ENCODE measurements at places on chromosomes 1 and 21. TPM values are rescaled to one million over a fixed set of nuclear protein-coding genes. Genes with fewer than 3 reads are reported as not detected.

The OR6N1 gene
- total RNA-seq, result not detected

The CYB5RL gene
- total RNA-seq, result 15.1 TPM

The PRAMEF10 gene
- not detected for total RNA-seq

The TCHH gene
- 0.07 TPM for total RNA-seq

The BCAR3 gene
- total RNA-seq, result 8.3 TPM

The GBP2 gene
- not detected for total RNA-seq

The HUNK gene
- total RNA-seq, result 16.7 TPM

- DNase-seq, result no peak
These were observed 40.8 kb upstream of the KCTD3 start for GRCh38 chr1:215526147-215526845.

- no peak for DNase-seq
These were observed 39.1 kb upstream of the KIF21B start for GRCh38 chr1:201062511-201063091.

DNA sequence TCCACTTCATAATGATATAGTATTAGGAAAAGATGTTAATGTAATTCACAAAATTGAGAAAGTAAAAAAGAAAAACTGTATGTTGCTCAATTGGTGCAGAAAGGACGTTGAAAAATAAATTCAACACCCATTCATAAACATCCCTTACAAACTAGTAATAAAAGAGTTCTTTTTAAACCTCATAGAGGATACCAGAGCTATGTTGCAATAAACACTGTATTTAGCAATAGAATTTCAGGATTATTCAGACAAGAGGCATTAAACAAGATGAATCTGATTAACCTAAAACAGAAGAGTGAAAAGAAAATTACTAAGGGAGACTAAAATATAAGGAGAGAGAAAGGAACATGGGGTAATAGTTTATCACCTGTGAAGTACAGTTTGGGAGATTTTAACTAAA lies 154.8 kb downstream of the NTPCR start:
- DNase-seq, result no peak

- no peak for DNase-seq
These were observed 4.3 kb upstream of the CBR1 start for GRCh38 chr21:36065497-36066036.

DNA sequence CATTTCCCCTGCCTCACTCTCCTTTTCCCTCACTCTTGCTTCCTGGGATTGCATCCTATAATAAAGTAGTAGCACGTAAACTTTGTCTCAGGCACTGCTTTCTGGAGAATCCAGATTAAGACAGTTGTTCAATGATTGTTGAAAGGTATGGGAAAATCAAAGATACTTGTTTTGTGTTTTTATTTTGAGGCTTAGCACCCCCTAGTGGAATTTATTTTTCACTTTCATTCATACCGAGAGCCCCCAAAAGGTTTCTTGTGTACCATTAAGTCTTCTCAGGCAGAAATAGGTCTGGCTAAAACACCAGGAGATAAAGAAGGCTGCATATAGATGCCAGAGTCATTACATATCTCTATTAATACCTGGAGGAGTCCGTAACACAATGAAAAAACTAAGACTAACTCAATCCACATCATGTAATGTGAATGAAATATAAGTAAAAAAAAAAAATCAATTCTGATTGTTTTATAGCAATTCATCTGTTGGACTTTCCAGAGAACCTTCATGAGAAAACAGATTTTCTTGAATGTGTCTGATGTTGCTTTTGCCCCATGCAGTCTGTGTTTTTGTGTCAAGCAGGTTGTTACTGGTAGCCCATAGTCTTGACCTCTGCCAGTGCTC lies 103.5 kb downstream of the RPE65 start:
- no peak for DNase-seq

GRCh38 chr1:16124377-16125087 lies 31.3 kb downstream of the EPHA2 start:
- no peak for DNase-seq

DNA sequence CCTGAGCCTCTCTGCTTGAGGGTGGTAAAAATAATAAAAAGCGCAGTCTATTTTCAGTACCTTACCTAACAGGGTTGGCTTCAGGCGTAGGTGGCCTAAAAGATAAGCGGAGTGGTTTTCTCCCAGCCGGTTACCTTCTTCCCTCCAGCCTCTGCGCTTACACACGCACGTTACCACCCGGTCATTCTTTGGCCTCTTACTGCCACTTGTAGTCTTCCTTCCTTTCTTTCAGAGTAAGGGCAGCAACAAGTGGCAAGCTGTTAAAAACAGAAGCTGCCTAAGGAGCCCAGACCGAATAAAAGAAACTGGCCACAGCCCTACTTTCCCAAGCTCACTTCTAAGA lies 35.4 kb downstream of the CLCA1 start:
- DNase-seq, result no peak

DNA sequence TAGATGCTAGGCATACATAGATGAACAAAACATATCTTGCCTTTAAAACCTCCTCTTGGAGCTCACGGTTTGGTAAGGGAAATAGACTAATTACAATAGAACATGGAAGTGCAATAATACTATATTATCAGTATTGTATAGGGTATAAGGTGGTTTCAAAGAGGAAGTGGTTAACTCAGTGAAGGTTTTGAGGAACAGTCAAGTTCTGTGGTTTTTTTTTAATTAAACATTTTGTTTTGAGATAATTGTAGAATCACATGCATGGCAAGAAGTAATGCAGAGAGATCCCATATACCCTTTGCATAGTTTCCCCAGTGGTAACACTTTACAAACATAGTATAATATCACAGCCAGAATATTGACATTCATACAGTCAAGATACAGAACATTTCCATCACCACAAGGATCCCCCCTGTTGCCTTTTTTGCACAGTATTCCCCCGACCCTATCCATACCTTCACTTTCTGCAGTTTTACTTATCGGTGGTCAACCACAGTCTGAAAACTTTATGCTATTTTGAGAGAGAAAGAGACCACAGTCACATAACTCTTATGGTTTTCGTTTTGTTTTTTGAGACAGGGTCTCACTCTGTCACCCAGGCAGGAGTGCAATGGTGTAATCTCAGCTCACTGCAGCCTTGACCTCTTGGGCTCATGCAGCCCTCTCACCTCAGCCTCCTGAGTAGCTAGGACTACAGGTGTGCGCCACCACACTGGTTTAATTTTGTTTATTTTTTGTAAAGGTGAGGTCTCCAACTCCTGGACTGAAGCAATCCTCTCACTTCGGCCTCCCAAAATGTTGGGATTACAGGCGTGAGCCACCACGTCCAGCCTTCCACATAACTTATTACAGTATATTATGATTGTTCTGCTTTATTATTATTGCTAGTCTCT lies 60.5 kb upstream of the KIAA1614 start:
- no peak for DNase-seq

DNA sequence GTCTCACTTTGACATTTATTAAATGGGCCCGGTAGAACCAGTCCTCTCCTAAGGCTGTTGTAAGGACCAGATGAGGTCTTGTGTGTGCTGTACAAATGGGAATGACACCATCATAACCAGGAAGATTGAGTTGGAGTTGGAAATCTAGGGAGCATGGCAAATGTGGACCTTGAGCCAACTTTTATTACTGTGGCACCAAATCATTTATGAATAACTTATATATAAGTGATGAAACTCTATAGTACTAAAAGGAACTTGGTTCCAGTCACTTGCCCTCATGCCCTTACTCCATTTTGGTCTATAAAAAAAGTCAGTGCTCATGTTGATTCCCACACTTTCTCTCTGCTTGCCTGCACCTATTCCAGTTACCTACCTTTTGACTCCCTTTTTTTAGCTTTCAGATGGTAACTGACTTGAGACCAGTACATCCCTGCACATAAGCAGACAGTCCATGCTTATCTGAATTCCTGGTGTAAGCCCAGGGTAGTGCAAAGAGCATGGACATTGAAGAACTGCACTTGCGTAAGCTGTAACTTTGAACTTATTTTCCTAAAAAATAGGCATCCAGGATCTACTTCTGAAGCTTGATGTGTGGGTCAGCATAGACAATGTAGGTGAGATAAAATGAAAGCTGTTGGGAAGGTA lies 210.6 kb downstream of the PBX1 start:
- no peak for DNase-seq

- DNase-seq, result no peak
These were observed 19.7 kb downstream of the PRAMEF1 start for GRCh38 chr1:12810691-12811408.

DNA sequence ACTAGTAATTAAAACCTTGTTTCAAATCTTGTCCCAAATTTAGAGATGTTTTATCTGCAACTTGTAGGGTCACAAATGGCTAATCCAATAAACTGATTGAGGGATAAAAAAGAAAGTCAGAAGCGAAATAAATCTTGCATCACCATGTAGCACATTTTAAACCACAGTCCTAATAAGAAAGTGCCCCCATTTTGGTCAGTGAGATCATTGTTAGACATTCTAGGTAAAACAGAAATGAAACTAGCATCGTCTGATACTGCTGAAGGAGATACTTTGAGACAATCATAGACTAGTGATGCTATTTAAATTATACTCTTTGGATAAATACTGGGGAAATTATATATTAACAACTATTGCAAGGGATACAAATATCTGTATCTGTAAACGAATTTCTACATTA lies 247.9 kb downstream of the AMY1C start:
- no peak for DNase-seq

- no peak for DNase-seq
These were observed 141.4 kb upstream of the KCNJ6 start for GRCh38 chr21:38057626-38058025.
